NCI-H1436 treated with DMSO at 0.1 percent for 48 hours (cell line): ENCODE measurements at places on chromosomes 2 and 18.

- DNase-seq: no peak
Measured at GRCh38 chr2:214549946-214550345, 139.1 kb downstream of the VWC2L start.

- DNase-seq: no peak
Measured at GRCh38 chr2:227462972-227463931, 8.7 kb upstream of the AGFG1 start.

DNA sequence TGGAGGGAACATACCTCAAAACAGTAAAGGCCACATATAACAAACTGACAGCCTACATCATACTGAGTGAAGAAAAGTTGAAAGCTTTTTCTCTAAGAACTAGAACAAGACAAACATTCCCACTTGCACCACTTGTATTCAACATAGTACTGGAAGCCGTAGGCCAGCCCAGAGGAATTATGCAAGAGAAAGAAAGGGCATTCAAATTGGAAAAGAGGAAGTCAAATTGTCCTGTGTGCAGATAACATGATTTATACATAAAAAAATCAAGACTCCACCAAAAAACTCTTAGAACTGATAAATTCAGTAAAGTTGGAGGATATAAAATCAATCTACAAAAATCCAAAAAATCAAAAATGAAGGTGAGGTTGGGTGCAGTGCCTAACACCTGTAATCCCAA lies 8.0 kb upstream of the KDM3A start:
- DNase-seq: no peak

DNA sequence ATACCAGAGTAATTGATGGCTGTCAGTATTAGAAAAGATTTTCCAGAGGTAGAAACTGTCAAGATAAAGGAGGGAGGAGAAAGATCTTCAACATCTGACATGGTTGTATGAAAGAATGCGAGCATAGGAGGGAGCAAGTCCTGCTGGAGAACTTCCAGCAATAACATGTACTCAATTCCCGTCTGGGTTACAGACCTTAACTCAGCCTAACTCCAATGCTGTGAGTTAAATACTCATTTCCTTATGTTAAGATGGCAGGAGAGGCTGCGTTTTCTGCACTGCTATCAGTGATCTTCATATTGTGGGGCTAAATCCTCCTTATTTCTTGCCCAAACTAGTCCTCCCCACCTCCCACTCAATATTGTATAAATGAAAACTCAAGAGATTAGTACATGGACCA lies 6.7 kb upstream of the CERS6 start:
- no peak for DNase-seq

- DNase-seq: no peak
Measured at GRCh38 chr2:3254442-3254941, 123.1 kb downstream of the EIPR1 start.

- DNase-seq: no peak
Measured at GRCh38 chr2:66667301-66667700, 232.4 kb downstream of the MEIS1 start.

DNA sequence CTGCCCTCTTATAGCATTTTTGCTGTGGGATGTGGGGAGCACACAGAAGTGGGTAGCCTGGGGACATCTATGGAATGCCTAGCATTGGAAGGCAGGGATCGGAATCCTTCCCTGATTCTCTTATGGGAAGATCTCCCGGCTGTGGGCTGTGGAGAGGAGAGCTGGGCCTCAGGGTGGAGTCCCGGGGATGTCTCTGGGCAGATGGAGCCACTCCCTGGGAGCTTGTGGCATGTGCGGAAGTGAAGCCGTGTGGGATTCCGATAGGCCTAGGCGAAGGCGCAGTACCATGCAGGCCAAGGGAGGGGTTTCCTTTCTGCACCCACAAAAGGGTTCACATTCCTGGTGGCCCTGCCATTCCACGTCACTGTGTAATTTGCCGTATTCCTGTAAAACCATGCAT lies 87.9 kb downstream of the GLI2 start:
- DNase-seq: no peak

- no peak for DNase-seq
Measured at GRCh38 chr2:38565333-38565732, 37.4 kb downstream of the HNRNPLL start.

- no peak for DNase-seq
Measured at GRCh38 chr18:25647404-25647803, 295.4 kb upstream of the ZNF521 start.

GRCh38 chr2:158686210-158686691 lies 108.9 kb upstream of the DAPL1 start:
- no peak for DNase-seq

DNA sequence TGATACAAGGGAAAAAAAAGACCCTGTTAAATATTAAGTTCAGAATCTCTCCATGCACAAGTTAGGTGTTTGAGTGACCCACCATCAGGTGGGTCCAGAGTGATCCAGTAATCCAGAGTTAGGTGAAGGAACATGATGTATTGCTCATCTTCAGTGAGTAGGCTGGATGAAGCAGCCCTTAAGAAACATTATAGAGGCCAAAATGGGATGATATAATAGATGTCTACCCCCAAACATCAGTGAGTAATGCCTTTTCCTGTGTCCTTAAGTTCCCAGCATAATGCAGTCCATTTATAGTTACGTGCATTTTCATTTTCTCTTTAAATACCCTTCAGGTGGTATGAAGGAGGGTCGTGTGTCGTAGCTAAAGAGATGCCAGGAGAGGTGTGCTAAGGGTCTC lies 89.6 kb downstream of the MAP4K4 start:
- no peak for DNase-seq

DNA sequence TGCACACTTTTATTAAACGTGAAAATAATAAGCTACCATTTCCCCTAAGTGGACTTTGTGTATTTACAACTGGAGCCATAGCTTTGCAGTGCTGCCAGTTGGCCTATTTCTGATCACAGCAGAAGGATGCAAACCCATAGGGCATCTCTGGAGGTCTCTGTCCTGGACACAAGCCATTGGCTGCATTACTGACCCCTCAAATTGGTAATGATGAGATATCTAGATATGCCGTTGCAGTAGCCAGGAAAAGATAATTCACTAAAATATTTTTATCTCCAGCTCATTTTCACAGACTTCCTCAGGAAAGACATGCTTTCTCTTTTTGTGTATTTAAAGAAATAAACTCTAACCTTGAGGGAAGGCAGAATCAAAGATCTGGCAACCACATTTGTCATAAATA lies 182.5 kb downstream of the TDRD15 start:
- DNase-seq: no peak

- no peak for DNase-seq
Measured at GRCh38 chr18:76528477-76529432, 33.7 kb upstream of the ZNF516 start.

DNA sequence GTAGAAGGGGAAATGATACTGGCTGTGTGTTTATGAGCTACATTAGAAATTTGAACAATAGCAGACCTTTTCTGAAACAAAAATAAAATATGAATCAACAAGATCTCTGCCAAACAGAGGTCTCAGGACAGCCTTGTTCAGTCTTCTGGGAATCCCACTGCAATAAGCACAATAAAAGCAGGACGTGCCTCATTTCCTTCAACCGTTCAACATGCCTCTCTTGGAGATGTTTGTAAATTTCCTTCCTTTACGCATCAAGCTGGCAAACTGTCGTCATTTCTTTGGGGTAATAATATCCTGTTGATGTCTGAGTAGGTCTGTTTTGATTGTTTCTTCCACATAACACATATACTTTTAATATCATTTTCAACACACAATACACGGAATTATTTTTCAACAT lies 77.2 kb downstream of the TCF4 start:
- no peak for DNase-seq

DNA sequence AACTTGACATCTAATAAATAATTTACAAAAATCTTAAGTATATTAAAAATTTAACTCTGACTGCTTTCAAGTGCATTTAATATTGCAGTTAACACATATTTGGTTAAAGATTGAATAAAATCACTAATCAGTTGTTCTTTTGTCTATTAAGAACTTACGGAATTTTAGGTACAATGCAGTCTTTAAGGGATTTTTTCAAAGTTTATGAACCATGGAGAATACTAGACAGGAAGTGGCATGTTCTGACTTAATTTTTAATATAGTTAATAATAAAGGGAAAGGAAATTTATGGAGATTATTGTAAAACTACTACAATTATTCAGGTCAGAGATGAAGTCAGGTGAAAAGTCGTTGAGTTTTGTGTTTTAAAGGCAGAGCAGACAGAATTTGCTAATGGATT lies 240.9 kb downstream of the CALCRL start:
- DNase-seq: no peak

GRCh38 chr2:208025814-208026184 lies 472 bp upstream of the PLEKHM3 start:
- DNase-seq: no peak

GRCh38 chr18:12679183-12679786 lies 21.4 kb upstream of the SPIRE1 start:
- no peak for DNase-seq

DNA sequence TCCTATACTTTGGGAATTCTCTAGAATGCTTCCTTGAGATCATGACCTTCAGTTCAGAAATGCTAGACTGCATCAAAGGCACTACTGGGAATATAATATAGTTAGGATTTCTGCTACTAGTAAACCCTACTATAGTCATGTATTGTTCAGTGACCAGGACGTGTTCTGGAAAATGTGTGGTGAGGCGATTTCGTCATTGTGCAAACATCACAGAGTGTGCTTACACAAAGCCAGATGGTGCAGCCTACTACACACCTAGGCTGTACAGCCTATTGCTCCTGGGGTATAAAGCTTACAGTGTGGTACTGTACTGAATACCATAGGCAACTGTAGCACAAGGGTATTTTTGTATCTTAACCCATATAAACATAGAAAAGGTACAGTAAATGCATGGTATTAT lies 13.0 kb downstream of the CXCR4 start:
- DNase-seq: no peak

DNA sequence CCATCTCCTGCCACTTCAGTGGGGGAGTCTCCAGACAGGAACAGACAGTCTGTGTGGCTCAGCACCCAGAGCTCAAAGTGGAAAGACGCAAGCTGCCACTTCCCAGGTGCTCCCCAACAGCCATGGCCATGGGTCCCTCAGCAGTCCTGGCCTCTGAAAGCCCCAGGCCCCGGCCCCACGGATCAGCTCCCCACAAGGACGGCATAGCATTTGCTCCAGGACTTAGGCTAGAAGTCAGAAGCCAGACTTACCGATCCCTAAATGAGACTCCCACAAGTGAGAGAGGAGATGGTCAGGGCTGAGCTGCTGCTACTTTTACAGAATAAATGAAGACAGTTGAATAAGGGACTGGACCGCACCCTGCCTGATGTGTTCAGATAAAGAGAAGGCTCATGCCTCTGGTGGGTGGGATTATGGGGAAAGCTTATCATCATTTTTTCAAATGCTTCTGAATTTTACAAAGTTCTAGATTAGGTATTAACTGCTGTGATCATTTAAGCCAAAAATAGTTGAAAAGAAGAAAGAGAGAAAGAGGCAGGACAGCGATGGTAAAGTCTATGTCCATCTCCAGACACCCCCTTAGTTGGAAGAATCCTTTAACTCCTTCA lies 50.5 kb downstream of the ADD2 start:
- DNase-seq: no peak

DNA sequence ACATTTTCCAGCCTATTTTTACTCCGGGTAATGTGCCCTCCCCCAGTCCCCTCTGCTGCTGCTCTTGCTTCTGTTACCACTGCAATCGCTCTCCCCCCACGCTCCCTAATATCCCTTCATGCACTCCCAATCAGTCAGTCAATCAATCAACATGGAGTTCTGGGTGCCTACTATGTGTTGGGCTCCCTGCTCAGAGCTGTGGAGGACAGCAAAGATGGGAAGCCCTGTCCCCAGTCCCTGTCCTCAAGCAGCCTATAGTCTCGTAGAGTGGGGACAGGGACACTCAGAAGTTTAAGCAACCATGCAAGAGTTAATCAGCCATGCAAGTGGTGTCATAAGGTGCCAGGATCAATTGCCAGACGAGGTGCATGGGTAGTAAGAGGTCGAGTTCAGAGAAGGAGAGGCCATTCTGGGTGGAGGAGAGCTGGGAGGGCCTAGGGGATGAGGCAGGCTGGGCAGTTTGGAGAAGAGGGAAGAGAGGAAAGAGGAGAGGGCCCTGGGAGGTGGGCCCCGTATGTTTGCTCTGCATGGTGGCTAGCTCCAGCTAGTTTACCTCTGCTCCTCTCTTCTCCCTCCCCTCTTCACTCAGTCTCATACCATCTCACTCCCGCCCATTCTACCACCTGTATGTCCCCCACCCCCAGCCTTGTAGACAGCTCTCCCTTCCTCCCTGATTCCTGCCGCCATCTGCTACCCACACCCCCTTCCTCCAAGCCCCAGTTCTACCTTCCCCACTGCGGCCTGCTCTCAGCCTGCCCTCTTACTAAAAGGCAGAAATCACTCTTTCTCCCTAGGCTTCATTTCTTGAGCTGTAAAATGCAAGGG lies 3.9 kb downstream of the ASIC4 start:
- no peak for DNase-seq

- DNase-seq: no peak
Measured at GRCh38 chr2:239585422-239585821, 184.6 kb upstream of the HDAC4 start.

- no peak for DNase-seq
Measured at GRCh38 chr2:42978175-42978886, 185.9 kb upstream of the HAAO start.

GRCh38 chr18:59456657-59457056 lies 97.6 kb upstream of the LMAN1 start:
- DNase-seq: no peak

- no peak for DNase-seq
Measured at GRCh38 chr18:46794607-46795006, 37.8 kb upstream of the ST8SIA5 start.

DNA sequence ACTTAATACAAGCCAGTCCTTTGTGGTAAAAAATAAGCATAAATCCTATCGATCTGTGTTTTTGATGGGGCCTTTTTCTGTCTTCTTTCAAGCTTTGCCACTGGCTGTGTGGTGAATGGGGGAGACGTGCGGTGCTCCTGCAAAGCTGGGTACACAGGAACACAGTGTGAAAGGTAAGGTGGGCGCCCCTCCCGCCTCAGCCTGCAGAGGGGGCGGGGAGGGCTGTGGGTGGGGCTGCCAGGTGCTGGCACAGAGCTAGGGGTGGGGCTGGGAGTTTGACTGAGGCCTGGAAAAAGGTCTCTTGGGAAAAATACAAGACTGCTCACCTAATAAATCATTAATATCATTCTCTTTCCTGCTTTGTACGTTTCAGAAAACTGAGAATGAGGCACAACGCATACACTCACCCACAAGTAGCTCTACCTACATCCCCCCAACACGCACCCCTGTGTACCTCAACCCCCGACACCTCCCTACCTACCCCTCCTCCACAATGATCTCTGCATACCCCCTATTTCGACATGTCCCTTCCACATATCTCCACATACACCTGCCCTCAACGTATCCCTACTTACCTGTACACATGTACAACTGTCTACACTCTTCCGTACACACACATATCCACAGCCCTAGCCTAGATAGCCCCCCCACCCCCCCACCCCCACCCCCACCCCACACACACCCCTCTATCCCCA lies 129.7 kb upstream of the TTC39C start:
- no peak for DNase-seq

DNA sequence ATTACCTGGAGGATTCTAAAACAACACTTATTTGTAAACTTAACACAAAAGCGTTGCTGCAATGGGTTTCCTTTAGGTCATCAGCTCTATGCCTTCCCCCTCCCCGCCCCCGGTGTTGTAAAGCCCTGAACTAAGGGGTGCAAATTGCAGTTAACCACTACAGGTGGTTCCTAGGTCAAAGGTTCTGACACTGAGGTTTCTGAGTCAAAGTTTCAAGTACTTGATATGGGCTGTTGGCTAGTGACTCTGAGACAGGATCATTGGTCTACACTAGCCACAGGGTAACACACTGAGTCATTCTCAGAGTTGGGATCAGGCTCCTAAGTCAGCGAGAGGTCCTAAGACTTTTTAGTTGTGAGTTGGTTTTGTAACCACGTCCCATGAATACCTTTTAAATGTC lies 15.4 kb downstream of the IL1B start:
- no peak for DNase-seq

- DNase-seq: no peak
Measured at GRCh38 chr2:158239271-158239670, 137.6 kb downstream of the UPP2 start.
